ENCODE measurements at places on chromosomes 1 and 21.

DNA sequence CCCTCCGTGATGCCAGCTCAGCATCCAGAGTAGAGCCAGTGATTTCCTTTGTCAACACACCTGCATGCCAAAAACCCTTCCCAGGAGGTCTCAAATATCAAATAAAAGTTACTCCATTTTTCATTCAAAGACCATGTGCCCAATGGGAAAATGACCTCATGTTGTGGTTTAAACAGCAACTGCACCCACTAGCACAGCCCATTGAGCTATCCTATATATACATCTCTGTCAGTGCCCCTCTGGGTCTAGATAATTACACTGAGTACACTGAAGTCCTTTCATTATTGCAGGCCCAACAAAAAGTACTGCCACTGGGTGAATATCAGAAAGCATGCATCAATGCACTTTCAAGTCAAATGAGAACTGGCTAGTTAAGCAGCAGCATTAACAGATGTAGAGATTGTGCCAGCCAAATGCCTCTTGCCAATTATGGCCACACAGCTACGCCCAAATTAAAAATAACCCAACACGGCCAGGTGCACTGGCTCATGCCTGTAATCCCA is 117.7 kb downstream of the SLC45A1 start:
- no peaks in the 10 kb centered on the region for H3K27me3 ChIP-seq
- DNase-seq, result no peak
- H3K4me3 ChIP-seq, result no peak overlapping the region
- H3K4me1 ChIP-seq, result peaks cover 15% of the 10 kb centered on the region
- no peaks in the 10 kb centered on the region for H3K36me3 ChIP-seq

GRCh38 chr1:77605246-77606026 is 77.0 kb downstream of the ZZZ3 start:
- no peak overlapping the region for H3K27ac ChIP-seq
- H3K36me3 ChIP-seq, result no peaks in the 10 kb centered on the region

DNA sequence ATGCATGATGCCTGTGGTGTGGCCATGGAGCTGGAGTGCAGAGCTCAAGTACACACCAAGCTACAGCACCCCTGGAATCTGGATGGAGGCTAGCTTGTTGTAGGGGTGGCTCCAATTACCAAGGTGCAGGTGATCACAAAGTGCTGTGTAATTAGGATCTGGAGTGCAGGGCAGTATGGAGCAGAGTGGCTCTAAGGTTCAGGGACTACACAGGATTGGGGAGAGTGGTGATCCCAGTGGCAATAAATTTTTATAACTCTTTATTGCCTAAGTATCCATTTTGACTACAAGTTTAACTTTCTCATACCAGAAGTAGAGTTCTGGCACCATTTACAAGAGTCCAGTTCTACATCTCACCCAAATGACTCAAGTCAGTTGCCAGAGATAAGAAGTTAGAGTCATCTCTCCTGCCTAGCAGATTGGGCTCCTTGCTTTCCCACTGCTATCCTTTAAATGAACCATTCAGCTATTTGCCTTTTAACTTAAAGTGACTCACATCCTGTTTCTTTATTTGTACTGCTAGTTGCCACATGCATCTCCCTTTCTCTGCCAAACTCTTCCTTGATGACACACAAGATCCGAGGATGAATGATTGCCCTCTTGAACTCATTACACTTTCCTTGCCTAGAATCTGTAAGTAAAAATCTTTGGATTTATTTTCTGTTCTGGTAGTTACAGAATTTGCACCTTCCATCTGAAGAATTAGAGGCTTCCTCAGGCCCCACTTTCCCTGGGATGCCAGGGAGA is 427.2 kb downstream of the KCNT2 start:
- no peak overlapping the region for H3K27ac ChIP-seq
- no peaks in the 10 kb centered on the region for H3K36me3 ChIP-seq
- H3K4me3 ChIP-seq, result no peak overlapping the region
- no peaks in the 10 kb centered on the region for H3K27me3 ChIP-seq
- no peaks in the 10 kb centered on the region for H3K4me1 ChIP-seq

DNA sequence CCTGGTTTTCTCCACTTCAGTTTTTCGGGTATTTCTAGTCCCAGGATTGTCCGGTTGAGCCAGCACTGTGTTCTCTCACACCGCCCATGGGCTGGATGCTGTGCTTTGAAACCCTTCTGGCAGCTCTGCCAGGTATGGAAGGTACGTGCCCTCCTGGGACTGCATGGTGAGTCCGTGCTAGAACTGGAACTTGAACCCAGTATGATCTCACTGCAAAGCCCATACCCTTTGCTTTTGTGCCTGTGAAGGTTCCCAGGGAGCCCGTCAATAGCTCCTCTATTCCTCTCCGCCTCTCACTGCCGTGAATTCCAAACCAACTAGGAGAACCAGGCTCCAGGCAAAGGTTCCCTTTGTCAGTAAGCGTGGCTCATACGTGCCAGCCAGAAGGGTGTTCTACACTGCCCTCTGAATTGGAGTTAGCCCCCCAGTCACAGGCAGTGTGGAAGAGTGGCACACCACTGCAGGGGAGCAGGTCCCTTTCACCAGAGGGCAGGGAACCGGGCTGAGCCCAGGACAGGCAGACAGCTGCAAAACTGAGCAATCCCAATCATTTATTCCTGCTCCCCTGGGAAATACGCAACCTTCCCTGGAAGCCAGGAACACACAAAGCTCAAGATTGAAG is 310.2 kb downstream of the CAMTA1 start:
- H3K27me3 ChIP-seq, result no peaks in the 10 kb centered on the region
- H3K4me3 ChIP-seq, result no peak overlapping the region
- no peak for DNase-seq
- no peak overlapping the region for H3K27ac ChIP-seq
- H3K4me1 ChIP-seq, result no peaks in the 10 kb centered on the region

DNA sequence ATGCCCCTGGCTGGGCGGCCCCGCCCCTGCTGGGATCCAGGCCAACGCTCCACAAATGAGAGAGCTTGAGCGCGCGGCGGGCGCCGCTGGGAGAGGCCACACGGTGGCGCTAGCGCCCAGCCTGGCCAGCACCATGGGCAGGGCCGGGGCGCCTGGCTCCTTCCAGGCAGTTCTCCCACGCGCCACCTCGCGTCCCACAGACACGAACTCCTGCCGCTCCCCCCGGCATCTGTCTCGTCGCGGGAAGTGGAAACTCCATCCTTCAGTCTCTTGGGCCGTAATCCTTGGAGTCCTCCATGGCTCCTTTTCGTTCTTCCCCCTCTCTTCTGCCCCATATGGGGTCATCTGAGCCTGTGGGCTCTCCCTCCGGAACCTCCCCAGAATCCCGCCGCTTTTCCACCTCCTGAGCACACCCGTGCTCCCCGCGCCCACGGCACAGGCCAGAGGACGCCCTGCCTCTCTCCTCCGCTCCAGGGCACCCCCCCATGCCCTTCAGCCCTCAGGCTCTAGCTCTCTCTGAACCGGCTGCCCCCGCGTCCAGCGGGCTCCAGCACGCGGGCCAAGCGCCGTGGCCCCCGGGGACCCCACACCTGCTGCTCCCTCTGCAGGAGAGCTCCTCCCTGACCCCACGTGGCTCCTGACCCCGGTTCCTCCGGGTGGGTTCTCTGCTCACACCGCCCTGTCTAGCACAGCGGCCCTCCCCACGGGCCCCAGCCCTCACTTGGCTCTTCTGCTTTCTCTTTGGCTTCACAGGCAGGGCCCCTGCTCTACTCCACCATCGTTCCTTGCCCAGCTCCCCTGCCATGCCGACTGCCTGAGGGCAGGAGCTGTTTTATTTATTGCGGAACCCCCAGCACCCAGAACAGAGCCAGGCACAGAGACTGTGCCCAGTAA is 31.9 kb upstream of the EDN2 start:
- no peaks in the 10 kb centered on the region for H3K36me3 ChIP-seq
- DNase-seq, result peak; percentile 55
- peak overlapping the region; percentile 40 for H3K27ac ChIP-seq
- H3K4me3 ChIP-seq, result peak overlapping the region; percentile 69
- H3K4me1 ChIP-seq, result peaks cover 3% of the 10 kb centered on the region
- no peaks in the 10 kb centered on the region for H3K27me3 ChIP-seq

DNA sequence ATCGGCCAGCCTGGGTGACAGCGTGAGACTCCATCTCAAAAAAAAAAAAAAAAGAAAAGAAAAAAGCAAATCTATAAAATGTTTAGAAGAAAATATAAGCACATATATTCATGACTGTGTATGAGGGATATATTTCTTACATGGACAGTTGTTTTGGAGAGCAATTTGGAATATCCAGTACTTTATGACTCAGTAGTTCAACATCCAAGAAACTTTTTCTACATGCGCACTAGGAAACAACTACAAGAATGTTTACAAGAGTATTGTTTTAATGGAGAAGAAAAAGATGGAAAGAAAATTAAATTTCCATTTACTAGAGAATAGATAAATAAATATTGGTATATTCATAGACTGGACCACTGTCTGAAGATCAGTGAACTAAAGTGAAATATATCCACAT is 77.5 kb downstream of the MAST2 start:
- no peaks in the 10 kb centered on the region for H3K27me3 ChIP-seq
- no peak overlapping the region for H3K4me3 ChIP-seq
- H3K27ac ChIP-seq, result no peak overlapping the region
- no peak for DNase-seq
- no peaks in the 10 kb centered on the region for H3K36me3 ChIP-seq
- no peaks in the 10 kb centered on the region for H3K4me1 ChIP-seq

- no peak overlapping the region for H3K27ac ChIP-seq
- H3K36me3 ChIP-seq, result no peaks in the 10 kb centered on the region
- no peak for DNase-seq
- no peaks in the 10 kb centered on the region for H3K4me1 ChIP-seq
These were observed 67.0 kb downstream of the ST3GAL3 start for GRCh38 chr1:43774359-43774758.

- no peak overlapping the region for H3K4me3 ChIP-seq
- H3K36me3 ChIP-seq, result no peaks in the 10 kb centered on the region
- no peak for DNase-seq
These were observed 60.1 kb upstream of the KAZN start for GRCh38 chr1:14538335-14538734.
